ENCODE measurements at places on chromosomes 4 and X.

GRCh38 chr4:139483000-139483399, 29.1 kb downstream of the RAB33B start:
- DNase-seq: no peak
- no peaks in the 10 kb centered on the region for H3K27me3 ChIP-seq
- no peaks in the 10 kb centered on the region for H3K36me3 ChIP-seq
- H3K4me3 ChIP-seq: no peak overlapping the region
- no peak overlapping the region for H3K27ac ChIP-seq
- H3K4me1 ChIP-seq: no peaks in the 10 kb centered on the region

- H3K27ac ChIP-seq: no peak overlapping the region
- H3K4me1 ChIP-seq: peaks cover 18% of the 10 kb centered on the region
- peak; percentile 13 for DNase-seq
- H3K4me3 ChIP-seq: no peak overlapping the region
- H3K36me3 ChIP-seq: peaks cover 8% of the 10 kb centered on the region
- H3K27me3 ChIP-seq: peaks cover 8% of the 10 kb centered on the region
Observed at GRCh38 chr4:173507471-173508385, 22.3 kb downstream of the HAND2 start.

DNA sequence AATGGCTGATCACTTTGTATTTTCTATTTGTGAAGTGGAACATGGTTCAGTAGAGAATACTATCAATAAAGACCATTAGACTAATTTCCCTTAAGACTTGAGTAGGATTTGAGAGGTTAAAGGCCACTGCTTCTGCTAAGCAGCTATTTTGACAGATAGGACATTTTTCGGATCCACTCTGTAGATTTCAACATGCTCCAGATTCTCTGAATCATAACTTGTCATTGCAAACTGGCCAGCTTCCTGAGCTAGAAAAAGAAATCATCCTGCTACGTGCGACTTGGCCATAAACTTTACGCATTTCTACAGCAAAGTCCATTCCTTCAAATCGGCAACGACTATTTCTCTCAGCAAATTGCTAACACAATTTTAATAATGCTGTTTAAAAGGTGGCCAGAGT, 55.2 kb downstream of the MGST2 start:
- DNase-seq: no peak
- no peak overlapping the region for H3K4me3 ChIP-seq
- no peak overlapping the region for H3K27ac ChIP-seq
- peaks cover 39% of the 10 kb centered on the region for H3K36me3 ChIP-seq
- H3K27me3 ChIP-seq: no peaks in the 10 kb centered on the region

- no peak overlapping the region for H3K27ac ChIP-seq
- no peak overlapping the region for H3K4me3 ChIP-seq
- H3K27me3 ChIP-seq: peaks cover 32% of the 10 kb centered on the region
- DNase-seq: no peak
Observed at GRCh38 chr4:37243722-37244582, 591 bp upstream of the NWD2 start.

DNA sequence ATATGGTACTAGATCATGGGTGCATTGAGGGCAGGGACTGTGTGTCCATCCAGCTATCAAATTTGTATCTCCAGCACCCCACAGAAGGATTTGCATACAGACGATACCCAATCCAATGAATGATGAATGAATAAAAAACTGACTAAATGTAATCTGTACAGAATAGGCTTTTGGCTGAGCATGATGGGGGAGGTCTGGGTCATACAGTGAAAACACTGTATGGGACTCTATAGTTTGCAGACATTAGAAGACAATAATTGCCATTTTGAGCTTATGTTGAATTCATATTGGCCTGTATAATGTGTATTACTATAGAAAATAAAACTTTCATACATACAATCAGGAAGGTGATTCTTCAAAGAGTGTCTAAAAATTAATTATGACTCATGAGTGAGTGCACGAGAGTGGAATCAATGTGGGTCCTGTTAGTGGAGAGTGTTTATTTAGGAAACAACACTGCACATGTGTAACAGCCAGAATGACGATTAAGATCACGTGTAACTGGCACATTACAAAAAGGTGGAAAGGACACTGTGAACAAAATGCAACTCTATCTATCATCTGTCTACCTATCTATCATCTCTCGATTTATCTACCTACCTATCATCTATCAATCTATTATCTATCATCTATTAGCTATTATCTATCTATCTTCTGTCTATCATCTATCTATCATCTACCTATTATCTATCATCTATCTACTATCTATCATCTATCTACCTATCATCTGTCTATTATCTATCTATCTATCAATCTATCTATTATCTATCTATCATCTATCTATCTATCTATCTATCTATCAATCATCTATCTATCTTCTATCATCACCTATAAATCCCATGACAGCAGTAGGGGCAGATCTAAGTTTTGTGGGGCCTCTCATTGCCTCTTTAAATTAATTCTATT, 201.3 kb downstream of the PTTG2 start:
- DNase-seq: no peak
- no peaks in the 10 kb centered on the region for H3K36me3 ChIP-seq
- no peak overlapping the region for H3K4me3 ChIP-seq
- no peaks in the 10 kb centered on the region for H3K27me3 ChIP-seq
- no peak overlapping the region for H3K27ac ChIP-seq
- no peaks in the 10 kb centered on the region for H3K4me1 ChIP-seq

GRCh38 chrX:120749141-120749846, 119.4 kb upstream of the C1GALT1C1 start:
- H3K27ac ChIP-seq: no peak overlapping the region
- no peaks in the 10 kb centered on the region for H3K36me3 ChIP-seq
- no peak for DNase-seq
- H3K27me3 ChIP-seq: no peaks in the 10 kb centered on the region
- no peaks in the 10 kb centered on the region for H3K4me1 ChIP-seq

GRCh38 chr4:62320612-62321011, 1120.5 kb downstream of the ADGRL3 start:
- DNase-seq: no peak
- no peak overlapping the region for H3K27ac ChIP-seq
- H3K36me3 ChIP-seq: no peaks in the 10 kb centered on the region
- H3K27me3 ChIP-seq: no peaks in the 10 kb centered on the region
- no peaks in the 10 kb centered on the region for H3K4me1 ChIP-seq
- H3K4me3 ChIP-seq: no peak overlapping the region

DNA sequence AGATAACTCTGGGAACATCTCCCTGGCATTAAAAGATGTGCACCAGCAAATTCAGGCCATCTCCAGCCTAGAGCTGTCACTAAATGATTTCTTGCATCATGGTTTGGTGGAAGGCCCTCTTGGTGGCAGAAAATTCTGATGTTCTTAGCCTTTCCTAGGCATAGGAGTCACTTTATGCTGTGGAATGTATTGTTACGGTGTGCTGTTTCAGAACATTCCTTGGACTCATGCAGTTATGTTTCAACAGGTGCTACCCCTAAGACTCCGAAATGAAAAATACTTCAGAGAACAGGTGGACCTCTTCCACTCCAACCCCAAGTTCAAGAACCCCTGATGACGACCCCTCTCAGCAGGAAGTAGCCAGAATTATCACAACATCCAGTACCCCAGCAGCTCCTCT, 20.3 kb upstream of the PAPSS1 start:
- H3K27ac ChIP-seq: peak overlapping the region; percentile 80
- no peaks in the 10 kb centered on the region for H3K27me3 ChIP-seq
- H3K36me3 ChIP-seq: no peaks in the 10 kb centered on the region

DNA sequence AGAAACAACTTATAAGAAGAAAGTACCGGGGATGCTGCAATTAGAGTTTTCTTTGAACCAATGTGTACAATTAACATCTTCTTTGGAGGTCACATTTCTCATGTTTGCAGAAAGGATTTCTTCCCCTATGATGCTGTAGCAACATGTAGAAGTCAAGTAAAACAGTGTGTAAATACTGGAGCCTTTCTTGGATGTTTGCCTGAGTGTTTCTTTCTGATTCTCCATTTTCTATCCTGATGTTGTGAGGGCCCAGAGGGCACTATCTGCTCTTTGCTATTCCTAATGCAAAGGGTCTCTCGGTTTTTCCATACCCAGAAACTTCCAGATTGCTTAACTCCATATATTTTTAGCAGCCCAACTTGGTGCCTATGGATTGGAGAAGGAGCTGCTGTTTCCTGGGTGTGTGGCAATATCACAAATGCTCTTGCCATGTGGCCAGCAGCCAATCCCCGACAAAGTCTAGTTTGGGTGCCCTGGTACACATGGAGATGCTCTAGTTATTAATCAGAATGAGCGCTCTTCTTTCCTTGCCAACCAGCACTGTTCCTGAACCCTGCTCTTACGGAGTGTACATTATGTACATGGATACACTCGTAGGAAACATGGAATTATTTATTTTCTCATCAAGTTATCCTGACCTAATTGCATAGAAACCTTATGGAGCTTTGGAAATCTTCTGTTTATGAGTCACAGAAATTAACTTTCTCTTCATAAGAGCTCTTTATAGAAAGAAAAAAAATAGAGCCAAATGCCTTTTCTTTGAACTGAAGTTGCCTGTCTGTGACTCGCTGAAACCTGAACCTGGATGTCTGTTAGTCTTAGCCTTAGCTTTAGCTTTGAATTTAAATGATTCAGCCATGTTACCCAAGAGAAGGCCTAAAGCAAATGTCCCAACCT, 67.0 kb upstream of the GPC4 start:
- H3K27me3 ChIP-seq: no peaks in the 10 kb centered on the region
- H3K36me3 ChIP-seq: no peaks in the 10 kb centered on the region
- H3K4me1 ChIP-seq: no peaks in the 10 kb centered on the region
- H3K27ac ChIP-seq: peak overlapping the region; percentile 44

DNA sequence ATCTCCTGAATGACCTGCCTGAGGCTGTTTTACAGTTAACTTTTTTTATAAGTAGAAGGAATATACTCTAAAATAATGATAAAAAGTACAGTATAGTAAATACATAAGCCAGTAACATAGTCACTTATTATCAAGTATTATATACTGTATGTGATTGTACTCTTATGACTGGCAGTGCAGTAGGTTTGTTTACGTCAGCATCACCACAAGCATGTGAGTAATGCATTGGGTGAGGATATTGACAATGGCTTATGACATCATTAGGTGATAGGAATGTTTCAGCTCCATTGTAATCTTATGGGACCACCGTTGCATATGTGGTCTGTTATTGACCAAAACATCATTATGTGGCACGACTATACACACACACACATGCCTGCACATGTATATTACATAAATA, 20.5 kb downstream of the NUDT9 start:
- no peaks in the 10 kb centered on the region for H3K27me3 ChIP-seq
- no peak overlapping the region for H3K4me3 ChIP-seq
- H3K4me1 ChIP-seq: no peaks in the 10 kb centered on the region
- H3K27ac ChIP-seq: no peak overlapping the region

- H3K4me3 ChIP-seq: no peak overlapping the region
- no peak overlapping the region for H3K27ac ChIP-seq
Observed at GRCh38 chrX:6384371-6384770, 150.5 kb downstream of the VCX3A start.

DNA sequence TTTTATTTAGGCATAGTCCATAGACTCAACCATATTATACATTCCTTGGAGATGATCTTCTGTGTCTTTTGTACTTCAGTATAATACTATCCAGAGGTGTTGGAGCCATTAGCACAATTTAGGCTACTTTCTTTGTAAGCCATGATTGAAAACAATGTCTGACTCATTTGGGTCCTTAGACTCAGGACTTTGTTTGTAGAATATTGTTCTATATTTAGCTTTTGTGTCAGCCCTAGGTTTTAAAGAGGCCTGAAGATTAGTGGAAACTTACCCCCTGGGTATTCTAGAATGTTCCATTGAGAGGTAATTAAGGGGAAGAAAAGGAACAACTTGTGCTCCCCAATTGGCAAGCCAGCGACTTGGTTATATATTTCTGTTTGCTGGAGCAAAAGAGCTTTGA, 145.2 kb upstream of the SCML1 start:
- no peaks in the 10 kb centered on the region for H3K4me1 ChIP-seq
- peak overlapping the region; percentile 32 for H3K4me3 ChIP-seq
- no peaks in the 10 kb centered on the region for H3K27me3 ChIP-seq
- no peak for DNase-seq
- H3K27ac ChIP-seq: peak overlapping the region; percentile 75

DNA sequence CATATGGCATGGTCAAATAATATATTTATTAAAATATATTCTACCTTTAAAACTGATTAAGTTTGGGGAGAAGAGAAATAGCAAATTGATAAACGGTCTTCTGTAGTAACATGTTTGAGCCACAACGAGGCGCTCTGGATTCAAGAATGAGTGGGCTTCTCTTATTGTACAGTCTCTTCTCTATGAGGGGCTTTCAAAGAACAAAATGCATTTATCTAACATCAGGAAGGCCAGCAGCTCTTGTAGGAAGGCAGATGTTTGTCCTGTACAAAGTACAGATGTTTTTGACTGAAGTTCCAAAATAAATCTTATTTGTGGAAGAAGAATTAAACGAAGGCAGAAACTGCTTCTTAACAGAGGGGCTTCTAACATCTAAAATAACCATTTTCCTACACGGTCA, 153.6 kb downstream of the RASL11B start:
- H3K27ac ChIP-seq: no peak overlapping the region
- no peaks in the 10 kb centered on the region for H3K36me3 ChIP-seq
- peaks cover 12% of the 10 kb centered on the region for H3K4me1 ChIP-seq
- H3K4me3 ChIP-seq: no peak overlapping the region

DNA sequence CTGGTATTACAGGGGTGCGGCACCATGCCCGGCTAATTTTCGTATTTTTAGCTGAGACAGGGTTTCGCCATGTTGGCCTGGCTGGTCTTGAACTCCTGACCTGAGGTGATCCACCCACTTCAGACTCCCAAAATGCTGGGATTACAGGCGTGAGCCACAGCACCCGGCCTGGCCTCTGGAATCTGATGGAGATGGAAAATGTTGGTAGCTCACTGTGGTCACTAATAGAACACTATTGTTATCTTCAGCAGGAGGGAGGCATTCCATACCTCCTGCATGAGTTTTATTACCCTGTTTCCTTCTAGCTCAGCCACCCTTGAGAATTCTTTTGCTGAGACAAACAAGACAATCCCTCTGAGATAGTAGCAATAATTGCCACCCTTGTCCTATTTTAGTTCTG, 105.0 kb downstream of the SHROOM3 start:
- H3K27me3 ChIP-seq: no peaks in the 10 kb centered on the region
- peaks cover 11% of the 10 kb centered on the region for H3K4me1 ChIP-seq
- H3K27ac ChIP-seq: peak overlapping the region; percentile 34
- no peak for DNase-seq
- H3K36me3 ChIP-seq: no peaks in the 10 kb centered on the region
- no peak overlapping the region for H3K4me3 ChIP-seq

DNA sequence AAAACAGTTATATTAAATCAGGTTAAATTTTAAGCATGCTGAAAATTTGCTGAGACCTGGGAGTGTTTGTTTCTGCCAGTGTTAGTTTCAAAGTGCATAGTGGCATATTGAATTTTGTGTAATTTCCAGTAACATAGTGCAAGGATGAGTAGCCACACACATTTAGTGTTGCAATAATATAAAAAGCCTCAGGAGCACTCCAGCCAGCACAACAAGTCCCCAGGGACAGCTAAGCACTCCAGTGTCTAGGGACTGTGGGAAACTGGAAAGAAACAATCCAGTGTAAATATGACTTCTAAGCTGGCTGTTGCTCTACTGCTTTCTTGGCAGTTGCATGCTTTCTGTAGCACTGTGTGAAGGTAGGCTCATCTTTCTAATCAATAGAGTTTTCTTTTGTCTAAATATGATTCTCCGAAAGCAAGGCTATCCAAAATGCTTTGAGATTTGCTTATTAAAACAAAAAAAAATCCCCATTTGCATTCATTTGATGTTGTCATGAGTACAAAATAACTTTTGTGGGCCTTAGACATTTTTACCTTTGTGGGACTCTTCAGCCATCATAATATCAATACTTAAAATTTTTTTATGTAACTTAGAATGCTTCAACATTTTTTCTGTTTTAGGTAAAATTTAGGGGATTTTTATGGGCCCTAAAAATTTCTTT, 24.2 kb upstream of the CXCL2 start:
- H3K36me3 ChIP-seq: no peaks in the 10 kb centered on the region
- H3K27ac ChIP-seq: no peak overlapping the region
- H3K4me3 ChIP-seq: no peak overlapping the region

- no peak overlapping the region for H3K4me3 ChIP-seq
- H3K27me3 ChIP-seq: no peaks in the 10 kb centered on the region
- H3K27ac ChIP-seq: no peak overlapping the region
- H3K4me1 ChIP-seq: no peaks in the 10 kb centered on the region
Observed at GRCh38 chr4:54940996-54941865, 184.2 kb downstream of the KDR start.

Data from tibial artery (tissue), 4 donors.